Fibroblast of skin of left biceps (primary cell): ENCODE measurements at places on chromosomes 13 and 19.

GRCh38 chr19:55206664-55207500 lies 2.4 kb downstream of the PTPRH start:
- DNase-seq, result peak; percentile 50

- no peak for DNase-seq
Observed at GRCh38 chr13:64041296-64041695, 2625.6 kb upstream of the PCDH20 start.

GRCh38 chr19:16288544-16288943 lies 36.1 kb upstream of the KLF2 start:
- no peak for DNase-seq

- DNase-seq, result no peak
Observed at GRCh38 chr13:43077046-43077445, 53.7 kb downstream of the DNAJC15 start.

- no peak for DNase-seq
Observed at GRCh38 chr19:47430041-47430802, 10.9 kb upstream of the MEIS3 start.
